Activated CD4-positive, alpha-beta T cell treated with anti-CD3 and anti-CD28 coated beads, Interleukin-2, amount 10 ng/mL, durations not matched to agents 7 days and 5 days (primary cell): ENCODE measurements at places on chromosomes 2 and 18. TPM values are rescaled to one million over a fixed set of nuclear protein-coding genes. Genes with fewer than 3 reads are reported as not detected.

Gene CPO
- not detected for total RNA-seq

- DNase-seq, result no peak
These were observed 6.6 kb upstream of the C2orf72 start for GRCh38 chr2:231030725-231031124.

- DNase-seq, result no peak
These were observed 42.1 kb downstream of the RNF152 start for GRCh38 chr18:61850756-61851155.

Gene SEPTIN10
- total RNA-seq, result 1.7 TPM

- no peak for DNase-seq
These were observed 37.7 kb downstream of the DOCK10 start for GRCh38 chr2:225004597-225004996.

- DNase-seq, result no peak
These were observed 31.3 kb upstream of the SNED1 start for GRCh38 chr2:240966906-240967680.

- DNase-seq, result no peak
These were observed 89.9 kb upstream of the EPC2 start for GRCh38 chr2:148554459-148555247.

DNA sequence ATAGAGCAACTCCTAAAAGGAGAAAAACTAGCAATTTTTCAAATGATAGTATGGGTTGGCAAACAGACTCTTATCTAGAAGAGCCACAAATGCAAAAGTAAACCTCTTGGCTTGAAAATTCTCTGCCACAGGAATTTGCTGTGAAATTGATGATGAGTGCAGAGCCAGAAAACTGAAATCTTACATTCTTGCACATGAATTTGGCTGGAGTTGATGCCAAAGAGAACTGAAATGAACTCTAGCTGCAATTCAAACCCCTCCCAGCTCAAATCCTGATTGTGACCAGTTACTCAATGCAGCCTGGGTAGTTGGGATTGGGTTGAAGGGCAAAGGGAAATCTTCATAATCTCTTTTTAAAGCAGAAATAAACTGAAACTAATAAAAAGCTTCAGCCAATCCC is 266.6 kb downstream of the PDE11A start:
- DNase-seq, result no peak

Gene ANKRD30BL
- not detected for total RNA-seq

DNA sequence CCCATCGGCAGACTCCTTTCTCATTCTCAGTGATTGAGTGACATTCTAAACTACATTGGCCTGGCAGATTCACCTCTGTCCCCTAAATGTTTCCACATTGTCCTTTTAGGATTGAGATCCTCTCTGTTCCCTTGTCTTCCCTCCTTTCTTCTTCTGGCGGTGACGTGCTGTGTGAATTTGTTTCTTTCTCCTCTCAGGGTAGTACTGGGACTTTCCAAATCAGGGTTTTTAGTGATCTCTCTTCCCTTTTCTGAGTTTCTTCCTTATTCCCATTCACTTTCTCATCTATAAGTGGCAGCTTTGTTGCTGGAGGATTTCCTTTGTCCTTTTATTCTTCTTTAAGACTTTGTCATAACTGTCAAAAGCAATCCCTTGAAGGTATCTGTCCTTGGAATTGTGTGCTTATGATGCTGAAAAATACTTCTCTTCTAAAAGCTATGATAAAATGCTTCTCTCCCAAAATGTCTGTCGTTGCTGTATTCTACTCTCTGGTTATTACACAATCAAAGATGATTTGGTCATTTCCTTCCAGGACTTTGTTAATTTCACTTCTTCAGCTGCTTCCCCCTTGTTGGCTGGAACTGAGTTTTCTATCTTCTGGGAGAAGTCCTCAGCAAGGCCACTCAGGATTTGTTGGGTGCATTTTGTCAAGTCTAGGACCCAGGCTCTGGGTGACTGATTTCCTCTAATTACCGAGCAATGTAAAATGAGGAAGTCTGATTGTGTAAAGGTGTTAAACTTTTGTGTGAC is 4.9 kb upstream of the IL1B start:
- DNase-seq, result no peak

GRCh38 chr2:233242231-233242927 is 9.1 kb upstream of the ATG16L1 start:
- DNase-seq, result no peak

Gene GPD2
- 17.2 TPM for total RNA-seq

DNA sequence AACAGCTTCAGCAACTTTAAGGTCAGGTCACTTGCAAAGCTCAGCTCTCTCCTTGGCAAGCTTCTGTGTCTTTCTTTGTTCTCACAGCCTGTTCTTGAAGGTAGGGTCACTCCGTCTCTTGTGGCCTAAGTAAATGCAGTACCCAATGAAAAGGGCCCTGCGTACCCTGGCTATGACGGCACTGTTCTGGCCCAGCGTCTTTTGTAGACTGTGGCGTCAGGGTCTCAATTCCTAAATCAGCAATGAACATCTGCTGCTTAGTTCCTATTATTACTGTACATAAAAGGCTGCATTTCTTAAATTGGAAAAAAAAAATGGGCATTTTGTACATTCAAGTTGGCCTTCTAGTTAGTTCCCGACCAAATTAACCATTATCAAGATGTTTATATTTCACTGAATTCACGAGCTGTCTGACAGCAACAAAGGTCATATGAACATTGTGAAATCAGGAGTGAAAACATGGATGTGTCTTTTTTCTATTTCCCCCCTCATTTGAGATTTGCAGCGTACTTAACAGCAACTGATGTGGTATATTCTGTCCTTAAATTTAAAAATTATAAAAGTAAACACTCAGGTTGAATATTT is 17.0 kb upstream of the MTCL1 start:
- DNase-seq, result no peak

DNA sequence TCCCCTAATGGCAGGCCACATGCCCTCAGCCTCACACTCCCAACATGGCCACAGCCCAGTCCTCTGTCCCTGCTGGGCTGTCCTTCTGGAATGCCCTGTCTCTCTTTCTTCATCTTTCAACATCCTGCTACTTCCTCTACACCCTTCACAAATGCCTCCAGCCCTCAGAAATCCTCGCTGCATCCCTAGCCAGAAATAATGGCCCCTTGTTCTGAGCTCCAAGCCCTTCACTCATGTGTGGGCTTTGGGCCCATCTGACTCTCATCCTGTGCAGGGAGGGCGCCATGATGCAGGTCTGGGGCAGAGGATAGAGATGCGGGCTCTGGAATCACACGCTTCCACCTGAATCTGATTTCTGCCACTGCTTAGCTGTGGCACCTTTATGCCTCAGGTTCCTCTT is 181.9 kb downstream of the TNS1 start:
- no peak for DNase-seq

DNA sequence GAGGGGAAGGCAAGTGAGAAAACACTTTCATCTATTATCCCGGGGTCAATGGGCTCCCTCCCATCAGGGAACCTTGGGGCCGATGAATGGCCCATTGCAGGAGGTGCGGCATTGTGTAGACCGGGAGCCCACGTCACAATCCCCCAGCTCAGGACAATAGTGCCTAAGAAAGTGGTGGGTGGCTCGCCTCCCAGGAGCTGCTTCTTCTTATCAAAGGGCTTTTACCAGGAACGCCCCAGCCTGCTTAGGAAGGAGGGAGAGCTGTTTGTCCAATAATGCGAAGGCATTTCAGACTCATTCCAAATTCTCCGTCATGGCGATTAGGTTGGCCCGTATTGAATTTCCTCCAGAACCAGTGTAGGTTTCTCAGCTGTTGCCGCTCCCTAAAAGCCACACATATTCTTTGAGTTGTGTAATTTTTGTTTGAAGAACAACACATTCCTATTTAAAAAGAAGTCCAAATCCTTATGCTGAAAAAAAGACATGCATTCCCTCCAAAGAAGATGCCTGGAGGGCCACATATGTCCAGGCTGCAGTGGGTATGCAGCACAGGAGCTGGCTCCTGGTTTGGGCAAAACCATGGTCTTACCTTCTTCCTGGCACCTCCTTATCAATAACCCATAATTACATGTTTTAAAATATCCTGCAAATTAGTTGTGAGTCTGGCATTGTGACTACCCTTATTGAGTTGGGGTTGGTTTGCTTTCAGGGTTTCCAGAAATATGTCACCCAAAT is 264.7 kb downstream of the MYCN start:
- DNase-seq, result no peak

Gene ZNF407
- 19.3 TPM for total RNA-seq

DNA sequence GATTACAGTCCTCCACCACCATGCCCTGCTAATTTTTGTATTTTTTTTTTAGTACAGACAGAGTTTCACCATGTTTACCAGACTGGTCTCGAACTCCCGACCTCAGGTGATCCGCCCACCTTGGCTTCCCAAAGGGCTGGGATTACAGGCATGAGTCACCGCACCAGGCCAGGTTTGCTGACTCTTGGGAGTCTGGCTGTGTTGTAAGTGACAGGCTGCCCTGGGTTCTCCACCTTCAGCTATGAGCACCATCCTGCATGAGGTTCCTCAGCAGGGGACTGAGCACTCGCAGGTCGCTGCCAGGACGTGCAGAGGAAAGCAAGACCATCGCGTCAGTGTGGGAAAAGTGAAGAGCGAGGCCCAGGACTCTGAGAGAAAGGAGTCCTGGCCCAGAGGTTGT is 112.6 kb upstream of the NDUFV2 start:
- DNase-seq, result no peak

Gene ATL2
- 59.2 TPM for total RNA-seq

DNA sequence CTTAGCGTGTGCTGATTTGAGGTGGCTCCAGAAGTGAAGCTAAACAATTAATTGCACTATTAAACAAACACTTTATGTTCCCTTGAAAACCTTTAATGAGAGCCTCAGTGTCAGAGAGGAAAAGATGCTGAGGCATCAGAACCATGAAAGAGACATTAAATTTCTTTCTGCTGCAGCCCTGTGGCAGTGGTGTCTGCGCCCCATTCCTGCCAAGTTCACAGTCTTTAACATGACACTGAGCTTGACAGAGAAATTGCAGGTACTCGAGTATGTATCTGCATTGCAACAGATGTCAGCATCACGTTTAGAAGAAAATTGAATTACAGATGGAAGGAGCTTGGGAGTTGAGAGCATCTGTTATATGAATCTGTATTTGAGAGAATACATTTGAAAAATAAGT is 111.3 kb upstream of the CREB1 start:
- DNase-seq, result no peak

- no peak for DNase-seq
These were observed 57.8 kb downstream of the ADD2 start for GRCh38 chr2:70710038-70710690.

Gene IL36RN
- not detected for total RNA-seq

- DNase-seq, result no peak
These were observed 76.9 kb upstream of the AGAP1 start for GRCh38 chr2:235416858-235417499.

DNA sequence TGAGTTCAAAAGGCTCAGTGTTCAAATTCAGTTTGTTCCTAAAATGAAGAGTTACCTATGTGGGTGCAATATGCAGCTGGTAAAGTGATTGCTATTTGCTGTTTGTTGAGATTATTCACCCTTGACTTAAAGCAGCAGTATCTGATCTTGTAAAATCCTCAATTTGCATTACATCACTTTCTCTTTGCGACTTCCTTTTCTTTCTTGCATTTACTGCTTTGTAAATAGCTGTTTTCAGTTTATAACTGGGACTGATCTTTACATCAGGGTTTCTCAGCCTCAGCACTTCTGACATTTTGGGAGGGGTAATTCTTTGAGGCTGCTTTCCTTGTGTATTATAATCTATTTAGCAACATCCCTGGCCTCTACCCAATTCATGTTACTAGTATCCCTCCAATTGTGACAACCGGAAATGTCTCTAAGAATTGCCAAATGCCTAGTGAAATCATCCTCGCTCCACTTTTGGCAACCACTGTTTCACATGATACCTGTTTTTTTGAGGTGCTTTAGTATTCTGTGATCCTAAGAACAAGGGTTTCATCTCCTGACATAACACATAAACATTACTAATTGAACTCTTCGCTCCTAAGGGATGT is 12.1 kb upstream of the ERCC3 start:
- DNase-seq, result no peak

- no peak for DNase-seq
These were observed 586 bp downstream of the FNDC4 start for GRCh38 chr2:27494284-27494943.

Gene WDR33
- total RNA-seq, result 58.7 TPM

GRCh38 chr2:153004627-153005026 is 286.2 kb downstream of the ARL6IP6 start:
- no peak for DNase-seq

Gene NOSTRIN
- total RNA-seq, result not detected

Gene MYCN
- total RNA-seq, result not detected

DNA sequence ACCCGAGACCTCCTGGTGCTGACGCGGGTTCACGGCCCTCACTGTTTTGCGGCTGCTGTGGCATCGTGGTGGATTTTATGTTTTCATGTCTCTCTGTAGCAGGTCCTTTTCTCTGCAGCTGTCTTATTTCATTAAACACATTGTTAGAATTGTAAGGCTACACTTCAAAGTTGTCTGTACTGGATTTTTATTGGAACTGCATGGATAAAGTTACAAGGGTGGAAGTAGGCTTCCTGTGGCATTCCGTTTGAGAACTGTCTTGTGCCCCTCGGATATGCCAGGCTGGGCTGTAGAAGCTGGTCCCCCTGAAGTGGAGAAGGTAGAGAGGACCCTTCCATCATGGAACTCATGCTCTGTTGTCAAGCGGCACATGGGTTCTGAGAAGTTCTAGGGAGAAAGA is 127.3 kb downstream of the SNTG2 start:
- DNase-seq, result no peak

DNA sequence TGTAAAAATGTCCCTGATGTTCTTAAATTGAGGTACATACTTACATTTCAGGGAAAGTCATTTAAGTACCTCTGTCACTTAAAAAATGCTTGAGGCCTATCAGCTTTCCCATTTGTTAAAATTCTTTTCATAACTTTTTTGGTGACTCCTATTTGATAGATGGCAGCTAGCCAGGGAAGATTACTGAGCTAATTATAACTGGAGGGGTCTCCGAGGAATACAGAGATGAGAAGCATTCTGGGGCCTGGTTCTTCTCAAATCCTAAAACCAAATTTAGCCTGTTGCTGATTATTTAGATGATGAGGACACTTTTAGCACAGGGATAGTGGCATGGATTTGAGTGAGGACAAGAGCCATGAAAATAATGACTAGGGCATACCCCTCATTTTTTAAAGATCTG is 4.8 kb downstream of the UGP2 start:
- DNase-seq, result no peak

DNA sequence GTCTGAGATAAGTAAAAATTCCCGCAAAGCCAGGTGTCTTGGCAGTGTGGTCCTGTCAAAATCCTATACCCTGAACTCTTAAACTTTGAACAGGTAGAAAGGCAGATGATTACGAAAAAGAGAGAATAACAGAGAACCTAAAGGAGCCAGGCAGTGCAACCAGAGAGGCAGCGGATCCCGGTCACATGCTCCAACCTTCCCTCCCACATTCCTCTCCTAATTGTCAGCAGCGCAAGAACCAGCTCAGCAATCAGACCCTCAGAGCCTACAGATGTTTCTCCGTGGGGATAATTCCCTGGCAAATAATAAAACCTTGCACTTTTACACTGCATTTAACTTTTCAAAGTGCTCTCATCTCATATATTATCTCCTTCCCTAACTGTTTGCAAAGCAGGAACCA is 124.8 kb downstream of the EPHA4 start:
- no peak for DNase-seq

DNA sequence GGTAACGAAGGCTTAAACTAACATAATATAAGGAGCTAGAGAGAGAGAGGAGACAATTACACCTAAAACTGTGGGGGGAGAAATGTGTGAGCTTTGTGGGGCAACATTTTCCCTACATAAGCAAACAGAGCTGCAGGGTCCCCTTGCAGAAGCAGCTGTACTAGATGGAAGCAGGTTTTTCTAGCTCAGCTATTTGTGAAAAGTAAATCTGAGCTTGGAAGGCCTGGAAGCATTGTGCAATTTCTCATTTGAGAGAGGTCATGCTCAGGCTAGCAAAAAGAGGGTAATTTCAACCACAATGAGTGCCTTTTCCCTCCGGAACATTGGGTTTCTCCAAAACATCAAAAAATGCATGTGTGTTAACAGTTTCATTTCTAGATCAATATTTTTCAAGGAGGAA is 130.0 kb downstream of the ARL4C start:
- no peak for DNase-seq
